GM04503 (cell line): ENCODE measurements at places on chromosomes 1 and 21.

GRCh38 chr1:234988536-234988935, 140.1 kb downstream of the TOMM20 start:
- no peak for DNase-seq

GRCh38 chr1:163610486-163610885, 288.7 kb downstream of the NUF2 start:
- DNase-seq = no peak

DNA sequence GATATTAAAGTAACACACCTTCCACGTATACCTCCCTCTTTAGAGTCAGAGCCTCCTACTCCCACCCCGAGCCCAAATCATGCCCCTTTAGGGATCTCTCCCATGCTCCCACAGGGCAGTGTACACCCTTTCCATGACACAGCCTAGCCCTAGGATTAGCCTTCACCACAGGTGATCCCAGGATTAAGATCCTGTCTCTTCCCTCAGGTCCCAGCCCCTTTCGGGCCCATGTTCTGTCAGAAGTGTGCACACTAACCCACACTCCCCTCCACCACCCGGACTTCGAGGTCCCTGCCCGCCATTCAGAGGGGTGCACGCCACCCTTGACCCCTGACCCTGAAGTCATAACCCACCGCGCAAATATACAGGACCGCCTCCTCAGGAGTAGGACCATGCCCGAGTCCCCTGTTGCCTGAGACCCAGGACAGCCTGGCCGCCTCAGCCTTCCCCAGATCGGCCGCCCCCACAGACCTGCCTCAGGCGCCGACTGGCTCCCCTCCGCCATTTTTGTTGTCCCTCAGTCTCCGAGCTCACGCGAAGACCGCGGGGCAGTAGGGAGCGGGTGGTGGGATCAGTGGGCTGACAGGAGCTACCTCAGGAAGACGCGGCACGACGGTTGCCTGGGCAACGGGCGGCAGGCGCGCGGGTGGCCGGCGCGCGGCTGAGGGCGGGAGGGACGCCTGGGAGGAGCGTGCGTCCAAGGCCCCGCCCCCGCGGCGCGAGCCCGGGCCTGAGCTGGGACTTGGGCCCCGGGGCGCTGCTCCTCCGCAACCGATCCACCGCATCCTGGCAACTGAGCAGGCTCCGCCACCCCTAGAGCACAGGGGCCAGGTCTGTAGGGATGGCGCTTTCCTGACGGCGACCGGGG, at the start of gene AGBL4:
AGBL4 (minus strand) TSS at position 663 of the 868 bp plus-strand sequence.
- no peak for DNase-seq

- no peak for DNase-seq
Measured at GRCh38 chr21:45963232-45963570, 18.4 kb upstream of the COL6A1 start.

DNA sequence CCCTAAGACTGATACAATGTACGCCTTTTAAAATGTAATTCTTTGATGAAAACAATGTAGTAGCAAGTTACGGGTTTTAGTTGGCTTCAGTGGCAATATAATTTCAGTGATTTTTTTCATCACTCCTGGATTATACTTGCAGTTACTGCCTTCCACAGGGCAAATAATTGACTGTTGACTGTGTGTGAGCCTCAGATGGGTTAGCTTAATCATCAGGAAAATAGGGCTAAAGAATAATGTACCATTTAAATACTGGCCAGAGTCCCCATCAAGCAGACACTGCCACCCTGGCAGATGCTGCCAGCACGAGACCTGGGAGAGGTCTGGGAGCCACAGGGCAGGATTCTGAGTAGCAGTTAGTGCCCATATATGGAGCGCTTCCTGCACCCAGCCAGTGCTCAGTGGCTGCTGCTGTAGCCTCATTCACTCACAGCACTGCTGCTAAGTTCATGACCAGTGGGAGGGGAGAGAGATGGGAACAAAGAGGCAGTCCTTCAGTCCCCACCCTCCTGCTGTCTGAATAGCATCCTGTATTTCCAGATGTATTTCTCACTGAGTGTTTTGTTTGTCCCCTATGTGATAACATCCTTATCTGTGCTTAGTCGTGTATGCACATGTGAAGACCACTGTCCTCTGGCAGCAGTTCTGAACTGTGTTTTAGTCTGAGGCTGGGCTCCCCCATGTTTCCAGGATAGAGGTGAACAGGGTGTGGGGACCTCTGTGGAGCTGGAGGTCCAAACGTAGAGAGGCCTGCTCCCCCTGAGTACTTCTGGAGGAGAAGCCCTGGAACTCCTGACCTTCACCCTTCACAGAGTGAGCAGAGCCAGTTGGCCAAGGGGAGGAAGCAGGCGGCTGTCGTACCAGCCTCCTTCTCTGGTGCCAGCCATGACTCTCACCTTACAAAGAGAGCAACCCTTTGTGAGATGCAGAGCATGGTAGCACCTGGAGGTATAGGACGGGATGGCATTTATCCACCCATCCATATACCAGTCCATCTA, 80.4 kb downstream of the ADARB1 start:
- DNase-seq = peak; percentile 55

DNA sequence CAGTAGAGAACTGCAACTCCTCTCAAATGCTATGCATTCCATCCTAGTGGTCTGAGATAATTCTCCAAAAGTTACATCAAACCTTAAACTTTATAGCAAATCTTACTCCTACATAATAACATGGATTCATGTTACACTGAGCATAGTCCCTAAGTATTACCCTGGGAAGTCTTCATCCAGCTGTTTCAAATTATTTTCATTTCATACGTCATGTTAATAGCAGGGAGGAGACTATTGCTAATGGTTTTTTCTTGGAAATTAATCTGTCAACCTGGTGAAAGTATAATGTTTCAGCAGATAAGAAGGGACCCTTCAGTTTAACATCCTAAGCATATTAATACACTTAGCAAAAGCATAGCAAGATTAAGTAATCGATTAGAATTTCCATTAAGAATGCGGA, 318.1 kb downstream of the USP25 start:
- no peak for DNase-seq

- no peak for DNase-seq
Measured at GRCh38 chr1:21491488-21492355, 17.5 kb upstream of the ALPL start.

GRCh38 chr1:21338573-21339355, 48.5 kb upstream of the ECE1 start:
- DNase-seq = no peak

- DNase-seq = no peak
Measured at GRCh38 chr1:237390823-237391222, 348.8 kb downstream of the RYR2 start.

DNA sequence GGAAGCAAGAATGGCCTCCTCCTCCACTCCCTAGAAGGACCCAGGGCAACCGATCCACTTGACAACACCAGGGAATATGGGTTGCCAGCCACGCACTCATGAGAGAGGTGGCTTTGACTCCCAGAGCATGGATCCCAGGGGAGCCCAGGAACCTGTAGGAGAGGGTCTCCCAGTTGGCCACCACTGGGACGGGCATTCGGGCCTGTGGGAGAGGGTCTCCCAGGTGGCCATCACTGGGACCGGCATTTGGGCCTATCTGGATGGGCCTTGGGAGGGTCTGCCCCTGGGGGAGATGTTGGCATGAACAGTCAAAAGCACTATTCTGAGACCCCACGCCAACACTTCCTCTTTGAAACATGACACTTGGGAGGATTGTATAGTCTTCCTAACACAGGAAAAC, 565 bp downstream of the TFF1 start:
- DNase-seq = no peak

DNA sequence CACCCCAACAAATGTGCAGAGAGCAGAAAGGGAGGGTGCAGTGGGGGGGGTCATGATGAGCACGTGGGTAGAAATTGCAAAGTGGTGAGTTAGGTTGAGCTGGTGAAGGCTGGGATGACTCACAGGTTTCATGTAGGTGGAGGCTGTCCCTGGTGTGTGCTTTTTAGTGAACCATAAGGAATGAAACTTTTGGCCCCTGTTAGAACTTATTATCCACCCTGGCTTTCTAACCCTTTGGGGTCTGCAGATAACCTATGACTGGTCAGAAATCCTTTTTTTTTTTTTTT, 46.9 kb downstream of the DOP1B start:
- DNase-seq = peak; percentile 47

DNA sequence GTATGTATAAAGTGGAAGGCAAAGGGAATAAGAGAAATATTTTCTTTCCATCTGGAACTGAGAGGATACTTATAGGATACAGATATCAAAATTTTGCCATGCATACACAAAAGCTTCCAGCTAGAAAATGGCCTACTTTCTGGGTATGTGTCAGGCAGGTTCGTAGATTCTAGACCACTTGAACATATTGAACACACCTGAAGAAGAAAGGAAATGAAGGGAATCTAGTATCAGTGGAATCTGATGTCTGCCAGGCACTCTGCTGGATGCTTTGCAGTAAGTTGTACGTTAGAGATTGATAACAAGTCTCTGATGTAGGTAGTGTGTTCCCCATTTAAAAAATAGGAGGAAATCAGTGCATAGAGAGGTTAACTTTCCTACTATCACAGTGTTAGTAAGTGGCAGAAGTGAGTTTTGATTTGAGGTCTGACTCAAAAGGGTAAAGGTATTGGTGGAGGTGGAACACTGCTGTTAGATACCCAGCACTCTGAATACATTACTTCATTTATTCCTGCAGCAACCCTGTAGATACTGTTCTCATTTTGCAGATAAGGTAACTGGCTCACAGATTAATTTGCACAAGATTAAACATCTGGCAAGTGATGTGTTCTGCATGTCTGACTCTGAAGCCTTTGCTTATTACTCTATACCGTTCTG, 3.0 kb downstream of the CAMSAP2 start:
- DNase-seq = no peak

DNA sequence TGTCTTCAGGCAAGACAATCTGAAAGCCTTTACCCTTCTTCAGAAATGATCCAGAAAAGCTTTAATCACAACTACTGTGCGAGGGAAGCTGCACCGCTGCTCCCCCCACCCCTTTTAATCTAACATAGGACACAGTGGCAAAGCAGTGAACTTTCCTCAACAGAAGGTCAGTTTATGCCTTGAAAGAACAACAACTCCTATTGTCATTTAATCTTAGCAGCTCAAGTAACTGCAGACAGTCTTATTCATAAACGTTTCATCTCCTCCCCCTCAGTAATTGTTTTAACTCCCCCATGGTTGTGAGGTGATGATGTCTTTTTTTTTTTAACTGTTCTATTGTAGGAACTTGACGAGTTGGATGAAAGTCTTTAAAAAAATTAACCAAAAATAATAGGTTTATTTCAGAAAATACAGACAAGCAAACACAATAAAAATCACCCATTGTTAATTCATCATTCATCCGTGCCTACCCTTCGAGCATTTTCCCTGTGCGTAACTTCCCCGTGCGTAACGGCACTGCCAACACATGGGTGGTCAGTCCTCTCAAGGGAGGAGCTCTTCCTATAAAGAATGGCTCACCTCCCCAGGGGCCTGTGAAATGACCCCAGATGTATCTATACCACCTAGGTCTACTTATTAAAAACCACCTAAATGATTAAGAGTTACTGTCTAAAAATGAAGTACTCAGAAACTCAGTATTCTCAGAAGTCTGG, 3.3 kb upstream of the ADAR start:
- DNase-seq = no peak

GRCh38 chr1:32773018-32773763, 44.0 kb downstream of the YARS1 start:
- DNase-seq = no peak

DNA sequence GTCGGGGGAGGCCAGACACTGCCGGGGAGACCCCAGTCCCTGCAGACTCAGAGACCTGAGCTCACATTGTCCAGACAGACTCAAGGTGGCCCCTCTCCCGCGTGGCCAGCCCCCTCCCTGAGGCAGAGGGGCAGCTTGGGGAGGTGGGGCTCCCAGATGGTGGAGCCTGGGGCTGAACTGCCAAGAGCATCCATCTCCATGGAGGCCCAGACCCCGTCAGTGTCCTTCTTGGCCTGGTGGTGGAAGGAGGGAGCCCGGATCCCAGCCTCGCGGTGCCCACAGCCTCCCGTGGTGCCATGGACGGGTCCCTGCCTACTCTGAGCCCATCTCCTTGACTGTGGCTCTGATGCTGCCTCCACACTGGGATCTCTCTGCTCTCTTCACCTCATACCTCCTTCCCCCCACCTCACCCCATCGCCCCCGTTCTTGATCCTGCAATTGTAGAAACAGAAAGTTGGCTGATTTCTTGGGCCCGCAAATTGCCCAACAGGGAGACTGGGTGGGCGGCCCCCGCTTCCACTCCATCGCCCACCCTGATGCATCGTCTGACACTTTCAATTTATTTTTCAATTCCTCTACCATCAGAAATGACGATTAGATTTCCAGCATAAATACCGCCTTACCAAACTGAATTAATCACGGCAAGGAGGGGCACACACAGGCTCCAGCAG, 348.9 kb downstream of the MATN1 start:
- DNase-seq = no peak

DNA sequence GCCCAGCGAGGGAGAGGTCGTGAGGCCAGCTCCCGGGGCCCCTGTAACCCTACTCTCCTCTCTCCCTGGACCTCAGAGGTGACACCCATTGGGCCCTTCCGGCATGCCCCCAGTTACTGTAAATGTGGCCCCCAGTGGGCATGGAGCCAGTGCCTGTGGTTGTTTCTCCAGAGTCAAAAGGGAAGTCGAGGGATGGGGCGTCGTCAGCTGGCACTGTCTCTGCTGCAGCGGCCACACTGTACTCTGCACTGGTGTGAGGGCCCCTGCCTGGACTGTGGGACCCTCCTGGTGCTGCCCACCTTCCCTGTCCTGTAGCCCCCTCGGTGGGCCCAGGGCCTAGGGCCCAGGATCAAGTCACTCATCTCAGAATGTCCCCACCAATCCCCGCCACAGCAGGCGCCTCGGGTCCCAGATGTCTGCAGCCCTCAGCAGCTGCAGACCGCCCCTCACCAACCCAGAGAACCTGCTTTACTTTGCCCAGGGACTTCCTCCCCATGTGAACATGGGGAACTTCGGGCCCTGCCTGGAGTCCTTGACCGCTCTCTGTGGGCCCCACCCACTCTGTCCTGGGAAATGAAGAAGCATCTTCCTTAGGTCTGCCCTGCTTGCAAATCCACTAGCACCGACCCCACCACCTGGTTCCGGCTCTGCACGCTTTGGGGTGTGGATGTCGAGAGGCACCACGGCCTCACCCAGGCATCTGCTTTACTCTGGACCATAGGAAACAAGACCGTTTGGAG, 23.7 kb upstream of the TNFRSF1B start:
- no peak for DNase-seq

GRCh38 chr1:67723620-67724019, 38.6 kb downstream of the GADD45A start:
- DNase-seq = no peak

GRCh38 chr1:178938959-178939317, 68.1 kb upstream of the ANGPTL1 start:
- DNase-seq = peak; percentile 39

DNA sequence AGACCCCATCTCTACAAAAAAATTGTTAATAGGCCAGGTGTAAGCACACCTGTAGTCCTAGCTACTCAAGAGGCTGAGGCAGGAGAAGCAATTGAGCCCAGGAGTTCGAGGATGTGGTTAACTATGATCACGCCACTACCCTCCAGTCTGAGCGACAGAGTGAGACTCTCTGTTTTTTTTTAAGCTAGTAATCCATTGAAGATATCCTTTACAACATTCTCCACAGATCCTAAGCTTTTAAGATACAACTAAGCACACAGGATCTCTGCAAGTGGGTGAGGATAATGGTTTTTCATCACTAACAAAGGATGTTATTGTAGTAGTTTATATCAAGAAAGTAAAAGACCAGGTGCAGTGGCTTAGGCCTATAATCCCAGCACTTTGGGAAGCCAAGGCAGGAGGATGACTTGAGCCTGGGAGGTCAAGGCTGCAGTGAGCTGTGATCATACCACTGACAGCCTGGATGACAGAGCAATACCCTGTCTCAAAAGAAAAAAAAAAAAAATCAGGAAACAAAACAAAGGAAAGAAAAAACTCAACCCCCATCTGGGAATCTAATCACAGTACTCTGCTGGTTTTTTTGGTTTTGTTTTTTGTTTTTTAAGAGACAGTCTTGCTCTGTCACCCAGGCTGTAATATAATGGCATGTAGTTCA, 166.1 kb downstream of the RERE start:
- no peak for DNase-seq
